ENCODE measurements at places on chromosomes 11 and 22.

DNA sequence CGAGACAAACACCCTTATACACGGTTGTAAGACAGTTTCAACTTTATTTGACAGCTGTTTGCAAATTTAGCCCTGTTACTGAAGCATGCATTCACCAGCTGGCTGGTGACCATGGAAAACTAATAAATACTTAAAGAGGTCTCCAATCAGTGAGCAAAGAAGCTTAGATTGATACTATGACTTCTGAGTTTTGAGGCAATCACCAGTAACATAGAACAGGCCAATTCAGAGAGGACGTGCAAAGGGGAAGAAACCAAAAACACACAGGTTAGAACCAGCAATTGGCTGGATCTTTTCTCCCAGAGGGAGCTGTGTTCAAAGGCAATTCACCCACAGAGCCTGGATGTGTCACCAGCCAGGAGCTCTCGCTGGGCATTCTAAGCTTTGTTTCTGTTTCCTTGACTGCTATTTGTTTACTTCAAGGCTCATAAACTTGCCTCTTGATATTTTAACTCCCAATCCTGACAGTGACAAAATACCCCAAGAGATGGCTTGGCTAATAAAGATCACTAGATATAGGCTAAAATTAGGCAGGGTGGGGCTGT lies 113.6 kb upstream of the MTMR2 start:
- no peak for DNase-seq

DNA sequence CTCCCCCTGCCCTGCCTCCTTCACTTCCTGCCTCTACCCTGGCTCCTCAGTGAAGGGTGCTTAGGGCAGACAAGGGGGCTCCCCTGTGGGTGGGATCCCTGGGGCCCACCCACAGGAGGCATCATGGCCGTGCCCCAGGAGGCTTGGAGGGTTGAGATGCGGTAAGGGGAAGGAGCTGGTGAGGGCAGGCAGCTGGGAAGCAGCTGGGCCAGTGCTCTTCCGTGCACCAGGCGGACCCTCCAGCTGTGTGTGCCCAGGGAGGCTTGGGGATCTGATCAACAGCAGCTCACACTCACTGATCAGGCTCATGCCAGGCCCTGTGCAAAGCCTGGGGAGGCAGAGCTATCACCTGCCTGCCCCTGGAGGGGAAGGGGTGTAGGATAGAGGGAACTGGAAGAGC lies 59.3 kb upstream of the TTLL12 start:
- no peak for DNase-seq

DNA sequence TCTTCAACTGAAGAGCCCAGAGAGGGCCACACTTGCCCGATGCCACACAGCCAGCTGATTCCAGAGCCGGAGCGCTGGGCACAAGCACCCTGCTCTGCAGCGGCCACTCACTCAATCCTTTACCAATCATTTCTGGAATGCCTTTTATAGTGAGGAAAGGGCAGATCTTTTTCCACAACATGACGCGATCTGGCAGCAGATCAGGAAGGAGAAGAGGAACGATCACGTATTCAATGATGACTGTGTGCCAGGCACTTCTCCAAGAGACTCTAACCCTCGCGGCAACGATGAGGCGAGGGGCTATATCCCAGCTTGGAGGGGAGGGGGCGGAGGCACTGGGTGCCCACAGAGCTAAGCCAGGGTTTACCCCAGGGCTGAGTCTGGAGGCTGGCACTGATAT lies 56.3 kb upstream of the TCF20 start:
- no peak for DNase-seq

DNA sequence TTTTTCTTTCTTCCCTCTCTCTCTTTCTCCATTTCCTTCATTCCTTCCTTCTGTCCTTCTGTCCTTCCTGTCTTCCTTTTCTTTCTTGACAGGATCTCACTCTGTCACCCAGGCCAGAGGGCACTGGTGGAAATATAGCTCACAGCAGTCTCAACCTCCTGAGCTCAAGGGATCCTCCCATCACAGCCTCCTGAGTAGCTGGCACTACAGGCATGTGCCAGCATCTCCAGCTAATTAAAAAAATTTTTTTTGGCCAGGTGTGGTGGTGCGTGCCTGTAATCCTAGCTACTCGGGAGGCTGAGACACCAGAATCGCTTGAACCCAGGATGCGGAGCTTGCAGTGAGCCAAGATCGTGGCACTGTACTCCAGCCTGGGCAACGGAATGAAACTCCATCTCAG lies 4.8 kb upstream of the DUSP8 start:
- DNase-seq: no peak

- no peak for DNase-seq
Measured at GRCh38 chr11:6414874-6415328, 4.0 kb downstream of the APBB1 start.
